Kidney (tissue), 22 donors: ENCODE measurements at places on chromosomes 6 and 20. TPM values are rescaled to one million over a fixed set of nuclear protein-coding genes. Genes with fewer than 3 reads are reported as not detected.

Gene CCDC170
- 2.1 TPM for total RNA-seq

Gene BPIFB4
- total RNA-seq = not detected

- DNase-seq = peak; percentile 61
Measured at GRCh38 chr6:33877982-33878535, 74.3 kb upstream of the MLN start.

Gene TP53TG5
- total RNA-seq = not detected
